ENCODE measurements at places on chromosomes 16 and 17.

DNA sequence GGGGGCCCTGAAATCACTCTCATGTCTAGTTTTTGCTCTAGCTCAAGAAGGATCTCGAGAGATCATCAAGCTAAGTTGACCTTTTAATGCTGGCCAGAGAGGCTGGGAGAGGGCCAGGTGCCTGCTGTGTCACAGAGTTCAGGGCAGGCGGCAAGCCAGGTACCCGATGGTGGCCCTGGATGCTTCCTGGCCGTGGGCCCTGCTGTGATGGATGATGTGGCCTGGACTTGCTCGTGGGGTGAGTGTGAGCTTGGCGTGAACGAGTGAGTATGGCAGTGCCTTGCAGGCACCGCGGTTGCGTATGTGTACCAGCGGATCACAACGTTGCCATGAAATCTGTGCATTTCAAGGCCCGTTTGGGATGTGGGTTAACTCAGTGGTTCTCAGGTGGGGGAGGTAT, 7.4 kb downstream of the IRF8 start:
- no peak for DNase-seq

DNA sequence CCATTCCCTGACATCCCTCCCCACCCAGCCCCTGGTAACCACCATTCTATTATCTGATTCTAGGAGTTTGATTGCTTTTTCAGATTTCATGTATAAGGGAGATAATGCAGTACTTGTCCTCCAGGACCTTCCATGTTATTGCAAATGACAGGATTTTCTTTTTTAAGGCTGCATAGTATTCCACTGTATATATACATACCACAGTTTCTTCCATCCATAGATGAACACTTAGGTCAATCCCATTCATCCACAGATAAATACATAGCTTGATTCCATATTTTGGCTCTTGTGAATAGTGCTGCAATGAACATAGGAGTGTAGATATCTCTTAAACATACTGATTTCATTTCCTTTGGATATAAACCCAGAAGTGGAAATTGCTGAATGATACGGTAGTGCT, 183.3 kb downstream of the CEP112 start:
- no peak for DNase-seq

- DNase-seq: no peak
These were observed 93.5 kb downstream of the NPIPB11 start for GRCh38 chr16:29312835-29313558.

GRCh38 chr16:72927199-72928089, 120.5 kb downstream of the ZFHX3 start:
- no peak for DNase-seq

- no peak for DNase-seq
These were observed 45.4 kb downstream of the NDEL1 start for GRCh38 chr17:8481089-8481488.

DNA sequence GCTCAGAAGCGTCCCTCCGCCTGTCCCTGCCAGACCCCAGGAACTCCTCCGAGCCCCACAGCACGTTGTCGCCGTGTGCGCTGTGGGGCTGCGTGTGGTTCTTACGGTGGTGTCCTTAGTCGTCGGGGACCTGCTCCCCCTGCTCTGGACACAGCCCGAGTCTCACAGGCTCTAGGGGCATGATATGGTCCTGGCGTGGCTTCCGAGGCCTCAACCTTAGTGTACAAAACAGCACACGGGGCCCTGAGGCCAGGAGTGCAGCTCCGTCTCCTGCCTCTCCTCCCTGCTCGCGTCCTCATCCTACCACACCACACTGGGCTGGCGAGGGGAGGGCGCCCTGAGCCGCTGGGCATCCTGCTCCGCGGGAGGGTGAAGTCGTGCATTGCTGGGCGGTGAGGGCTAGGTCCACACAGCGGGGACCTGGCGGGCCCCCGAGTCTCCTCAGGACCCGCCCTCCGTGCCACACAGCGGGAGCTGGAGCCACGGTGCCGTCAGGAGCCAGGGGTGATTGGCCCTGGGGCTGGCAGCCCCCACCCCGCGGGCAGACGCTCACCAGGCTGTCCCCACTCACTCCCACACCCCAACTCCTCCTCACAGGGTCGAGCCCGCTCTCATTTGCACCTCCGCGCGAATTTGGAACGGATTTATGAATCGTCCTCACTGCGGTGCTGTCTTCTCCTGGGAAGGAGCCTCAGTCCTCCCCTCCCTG, 1.2 kb upstream of the MAFG start:
- DNase-seq: no peak

- no peak for DNase-seq
These were observed 10.3 kb downstream of the NDUFAF8 start for GRCh38 chr17:81249223-81250040.

DNA sequence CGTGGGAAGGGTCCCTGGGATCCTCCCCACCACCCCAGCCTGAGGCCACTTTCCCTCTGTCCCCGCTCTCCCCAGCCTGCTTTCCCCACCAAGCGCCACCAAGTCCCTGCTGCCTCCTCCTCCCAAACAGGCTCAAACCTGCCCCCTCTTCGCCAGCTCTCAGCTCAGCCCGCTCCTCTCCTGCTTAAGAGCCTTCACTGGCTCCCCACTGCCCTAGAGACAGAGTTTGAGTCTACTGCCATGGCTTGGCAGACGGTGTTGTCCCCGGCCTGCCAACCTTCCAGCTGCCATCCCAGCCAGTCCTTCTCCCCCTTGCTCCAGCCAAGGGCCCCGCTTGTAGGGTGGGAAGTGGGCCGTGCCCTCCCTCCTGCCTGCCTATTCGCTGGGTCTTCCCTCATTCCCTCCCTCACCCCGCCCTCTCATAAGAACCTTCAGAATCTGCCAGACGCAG, 11.1 kb downstream of the IL4R start:
- DNase-seq: no peak

DNA sequence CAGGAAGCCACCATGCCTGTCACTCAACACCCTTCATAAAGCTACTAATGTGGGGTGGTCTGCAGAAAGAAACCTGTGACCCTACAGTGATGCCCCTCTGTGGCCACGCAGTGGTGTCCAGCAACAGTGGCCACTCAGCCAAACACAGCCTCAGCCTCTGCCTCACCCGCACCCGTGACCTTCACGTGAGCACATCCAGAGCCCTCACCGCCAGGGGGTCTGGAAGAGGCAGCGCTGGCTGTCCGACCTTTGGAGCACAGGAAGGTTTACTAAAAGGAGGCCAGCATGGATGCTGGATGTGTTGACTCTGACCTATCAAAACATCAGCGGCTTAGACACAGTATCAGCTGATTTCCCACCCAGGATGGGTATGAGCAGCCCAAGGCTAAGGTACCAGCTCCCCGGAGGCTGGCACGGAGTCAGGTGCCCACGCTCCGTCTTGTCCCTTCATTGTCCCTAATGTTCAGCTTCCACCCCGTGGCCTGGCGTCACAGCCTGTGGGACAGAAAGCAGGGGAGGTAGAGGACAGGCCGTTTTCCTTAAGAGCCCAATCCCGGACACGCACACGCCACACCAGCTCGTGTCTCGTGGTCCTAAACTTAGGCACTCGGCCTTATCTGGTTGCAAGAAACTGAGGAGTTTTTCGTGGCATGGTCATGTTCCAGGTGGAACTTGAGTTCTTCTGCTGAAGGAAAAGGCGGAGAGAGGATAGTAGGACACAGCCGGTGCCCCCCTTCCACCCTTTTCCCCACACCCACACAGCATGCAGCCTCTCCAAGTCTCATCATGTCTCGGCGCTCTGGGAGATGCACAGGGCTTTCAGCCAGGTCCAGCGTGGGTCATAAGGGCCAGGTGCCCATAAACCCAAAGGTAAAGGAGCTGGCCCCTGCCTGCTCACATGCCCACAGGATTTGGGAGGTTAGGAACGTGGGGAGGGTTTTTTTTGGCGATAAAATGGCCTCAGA, 49.7 kb upstream of the ENDOV start:
- DNase-seq: no peak

DNA sequence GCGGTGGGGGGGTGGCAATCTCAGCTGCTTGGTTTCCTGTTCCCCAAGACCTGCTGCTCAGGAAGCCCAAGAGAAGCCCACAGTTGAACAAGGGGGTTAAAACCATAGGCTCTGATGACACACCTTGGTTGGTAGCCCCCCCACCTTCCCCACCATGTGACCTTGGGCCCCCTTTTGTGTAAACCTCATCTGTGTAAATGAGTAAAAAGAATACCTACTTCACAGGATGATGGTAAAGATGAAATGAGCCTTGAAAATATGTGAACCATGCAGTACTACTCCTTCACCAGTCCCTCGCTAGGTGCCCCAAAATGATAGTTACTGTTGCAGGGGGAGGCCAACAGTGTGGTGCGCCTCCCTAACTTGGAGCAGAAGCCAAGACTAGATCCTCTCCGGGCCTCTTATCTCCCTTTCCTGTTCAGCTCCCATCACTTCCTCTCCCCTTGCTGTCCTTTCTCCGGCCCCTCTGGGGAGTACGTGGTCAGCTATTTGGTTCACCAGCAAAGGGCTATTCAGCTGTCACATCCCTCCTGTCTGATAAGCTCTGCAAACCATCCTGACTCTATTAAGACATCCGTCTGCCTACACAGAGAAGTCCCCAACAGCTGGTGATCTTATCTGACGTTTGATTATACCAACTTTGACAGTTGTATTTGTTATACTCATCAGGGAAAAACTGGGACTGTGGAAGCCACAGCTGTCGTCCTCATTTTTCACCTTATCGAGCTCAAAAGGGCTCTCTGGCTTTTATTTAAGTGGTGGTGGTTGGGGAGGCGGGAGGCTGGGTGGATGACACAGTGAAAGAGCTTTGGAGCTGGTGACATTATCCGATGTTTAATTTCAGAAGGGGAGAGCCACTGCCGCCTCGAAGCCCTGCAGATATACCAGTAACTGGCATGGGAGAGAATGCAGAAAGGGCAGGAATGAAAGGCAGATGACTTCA, 19.9 kb downstream of the DCAKD start:
- no peak for DNase-seq

- DNase-seq: no peak
These were observed 133.1 kb downstream of the ANKRD11 start for GRCh38 chr16:89357055-89357816.

DNA sequence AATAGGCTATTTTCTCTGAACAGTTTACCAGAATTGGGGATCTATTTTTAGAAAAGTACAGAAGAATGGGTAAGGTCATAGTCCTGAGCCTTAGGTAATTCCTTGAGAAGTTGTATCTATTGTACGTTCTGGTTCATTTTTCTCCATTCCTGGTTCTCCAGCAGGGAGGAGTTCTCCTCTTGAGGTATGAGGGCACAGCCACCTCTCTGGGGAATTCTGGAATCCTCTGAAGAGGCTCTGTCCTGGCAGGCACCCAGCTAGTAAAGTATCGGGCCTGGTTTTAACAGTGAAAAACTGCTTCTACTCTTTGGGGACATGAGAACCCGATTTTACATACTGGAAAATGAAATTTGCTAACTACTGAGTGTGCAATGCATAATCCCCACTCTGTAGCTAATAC, 19.6 kb upstream of the PMFBP1 start:
- no peak for DNase-seq

DNA sequence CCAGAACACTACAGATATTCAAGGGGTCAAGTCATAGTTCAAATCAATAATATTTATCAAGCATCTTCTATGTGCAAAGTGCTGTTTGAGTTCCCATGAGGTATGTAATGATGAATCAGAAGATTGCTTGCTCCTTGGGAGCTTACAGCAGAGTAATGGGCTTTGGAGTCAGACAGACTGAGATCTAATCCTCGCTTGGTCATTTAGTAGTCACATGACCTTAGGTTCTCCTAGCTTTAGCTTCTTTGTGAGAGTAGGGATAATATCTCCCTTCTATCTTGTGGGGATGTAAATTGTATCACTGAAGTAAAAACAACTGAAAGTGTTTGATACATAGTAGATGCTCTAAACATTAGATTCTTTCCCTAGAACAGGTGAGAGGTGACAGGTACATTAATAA, 30.1 kb downstream of the SNX11 start:
- no peak for DNase-seq
